ENCODE measurements at places on chromosomes 4 and X. TPM values are rescaled to one million over a fixed set of nuclear protein-coding genes. Genes with fewer than 3 reads are reported as not detected.

ATP2B3 gene
- not detected for total RNA-seq

PPBP gene
- not detected for total RNA-seq

ELF4 gene
- total RNA-seq: 14.5 TPM

- DNase-seq: no peak
These were observed 648 bp downstream of the GRK4 start for GRCh38 chr4:2963966-2964471.

ALB gene
- not detected for total RNA-seq
